ENCODE measurements at places on chromosomes 4 and X.

GRCh38 chrX:50952406-50952805 is 41.9 kb downstream of the BMP15 start:
- DNase-seq: no peak

DNA sequence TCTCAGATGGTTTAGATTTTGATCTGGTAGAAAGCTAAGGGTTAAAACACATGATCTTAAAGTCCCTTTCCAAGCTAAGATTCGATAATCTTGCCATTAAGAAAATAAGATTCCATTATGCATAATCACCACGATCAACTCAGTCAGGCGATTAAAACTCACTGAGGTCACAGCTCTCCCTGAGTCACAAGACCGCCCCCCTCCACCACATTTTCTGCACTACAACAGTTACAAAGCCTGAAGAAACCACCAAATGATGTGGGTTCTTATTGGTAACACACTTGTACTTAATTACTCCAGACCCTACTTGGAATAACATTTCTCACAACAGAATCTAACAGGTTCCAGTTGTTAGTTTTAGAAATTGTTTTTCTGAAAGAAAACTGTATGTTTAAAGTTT is 62.8 kb downstream of the SH3KBP1 start:
- no peak for DNase-seq

DNA sequence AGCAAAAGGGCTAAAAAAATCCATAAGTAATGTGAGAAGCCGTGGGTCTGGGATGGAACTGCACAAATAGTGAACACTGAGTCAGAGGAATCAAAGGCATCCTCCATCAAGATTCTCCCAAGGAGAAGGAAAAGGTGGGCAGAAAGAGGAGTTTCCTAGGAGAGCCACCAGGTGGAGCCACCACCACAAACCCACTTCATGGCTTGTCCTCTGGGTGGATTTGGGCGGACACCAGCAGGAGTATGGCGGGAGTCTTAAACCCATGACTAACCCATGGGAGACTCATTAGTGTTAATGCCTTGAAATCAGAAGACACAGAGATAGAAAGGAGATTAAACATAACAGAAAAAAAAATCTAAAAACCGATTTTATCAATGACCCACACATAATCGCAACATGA is 147.7 kb downstream of the SH3KBP1 start:
- no peak for DNase-seq

DNA sequence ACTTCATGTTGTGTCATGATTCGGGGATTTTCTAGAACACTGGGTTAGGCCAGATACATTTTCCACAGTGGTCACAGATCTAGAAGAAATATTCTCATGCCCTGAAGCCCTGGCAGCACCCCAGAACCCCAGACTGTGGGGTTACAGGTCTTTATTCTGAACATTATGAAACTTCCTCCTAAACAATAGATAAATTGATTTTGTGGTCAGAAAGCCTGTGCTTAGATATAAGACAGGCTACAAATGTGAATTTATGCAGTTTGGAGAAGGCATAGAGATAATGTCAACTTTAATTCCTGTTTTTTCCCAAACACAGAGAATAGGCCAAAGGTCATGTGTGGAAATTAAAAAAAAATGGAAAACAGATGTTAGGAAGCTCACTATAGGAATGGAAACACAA is 492.9 kb downstream of the SPRY1 start:
- no peak for DNase-seq

DNA sequence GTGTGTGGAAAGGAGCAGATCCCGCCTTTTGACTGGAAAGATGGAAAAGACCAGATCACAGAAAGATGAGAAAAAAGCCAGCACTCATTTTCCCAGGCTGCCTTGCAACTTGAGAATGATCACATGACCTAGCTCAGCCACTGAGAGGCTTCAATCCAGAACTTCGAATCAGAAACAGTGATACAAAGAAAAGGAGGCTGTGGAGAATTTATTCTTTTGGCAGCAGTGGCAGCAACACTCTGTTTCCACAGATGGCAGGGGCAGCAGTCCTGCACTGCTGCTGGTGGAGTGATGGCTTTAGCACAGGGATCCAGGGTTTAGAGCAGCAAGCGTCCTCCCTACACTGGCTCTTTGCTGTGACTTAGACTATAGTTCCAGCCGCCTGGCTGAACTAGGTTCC is 77.8 kb upstream of the SH3RF1 start:
- no peak for DNase-seq

Measured in cortex of kidney (tissue), 1 donor.